Activated CD8-positive, alpha-beta T cell treated with anti-CD3 and anti-CD28 coated beads for 36 hours (primary cell): ENCODE measurements at places on chromosomes 12 and 14. TPM values are rescaled to one million over a fixed set of nuclear protein-coding genes. Genes with fewer than 3 reads are reported as not detected.

MYRFL gene
- not detected for total RNA-seq

SALL2 gene
- 2.9 TPM for total RNA-seq

STYK1 gene
- 0.70 TPM for total RNA-seq

SPTSSA gene
- total RNA-seq, result 10.7 TPM

RBM19 gene
- 66.9 TPM for total RNA-seq

OTOGL gene
- not detected for total RNA-seq

A2M gene
- total RNA-seq, result not detected

RDH12 gene
- total RNA-seq, result not detected

BICDL1 gene
- 107 TPM for total RNA-seq

DPF3 gene
- 0.54 TPM for total RNA-seq

LHX5 gene
- total RNA-seq, result not detected

MSRB3 gene
- not detected for total RNA-seq

GLIPR1L1 gene
- not detected for total RNA-seq

ZNF268 gene
- total RNA-seq, result 14.0 TPM

DUSP6 gene
- total RNA-seq, result 15.3 TPM

ENDOU gene
- not detected for total RNA-seq

FGF23 gene
- not detected for total RNA-seq

ACSM4 gene
- total RNA-seq, result not detected

LYZ gene
- not detected for total RNA-seq

ERBB3 gene
- 0.98 TPM for total RNA-seq

TESPA1 gene
- total RNA-seq, result 107 TPM

TTC7B gene
- 5.6 TPM for total RNA-seq

ZNF891 gene
- 1.7 TPM for total RNA-seq

TEX52 gene
- total RNA-seq, result 0.29 TPM

RNFT2 gene
- 10.7 TPM for total RNA-seq

DLK1 gene
- total RNA-seq, result not detected

GALNT16 gene
- not detected for total RNA-seq

FOXG1 gene
- not detected for total RNA-seq

TBX3 gene
- total RNA-seq, result not detected

NID2 gene
- 0.29 TPM for total RNA-seq

CLEC1B gene
- total RNA-seq, result not detected

KCNK10 gene
- not detected for total RNA-seq

TRPV4 gene
- total RNA-seq, result not detected

SLC25A21 gene
- total RNA-seq, result not detected

C14orf93 gene
- total RNA-seq, result 13.5 TPM

SH2B3 gene
- 52.7 TPM for total RNA-seq
